ENCODE measurements at places on chromosomes 12 and 14.
A peak's percentile ranks its signal among the peaks of the same experiment; 100 is the strongest.

DNA sequence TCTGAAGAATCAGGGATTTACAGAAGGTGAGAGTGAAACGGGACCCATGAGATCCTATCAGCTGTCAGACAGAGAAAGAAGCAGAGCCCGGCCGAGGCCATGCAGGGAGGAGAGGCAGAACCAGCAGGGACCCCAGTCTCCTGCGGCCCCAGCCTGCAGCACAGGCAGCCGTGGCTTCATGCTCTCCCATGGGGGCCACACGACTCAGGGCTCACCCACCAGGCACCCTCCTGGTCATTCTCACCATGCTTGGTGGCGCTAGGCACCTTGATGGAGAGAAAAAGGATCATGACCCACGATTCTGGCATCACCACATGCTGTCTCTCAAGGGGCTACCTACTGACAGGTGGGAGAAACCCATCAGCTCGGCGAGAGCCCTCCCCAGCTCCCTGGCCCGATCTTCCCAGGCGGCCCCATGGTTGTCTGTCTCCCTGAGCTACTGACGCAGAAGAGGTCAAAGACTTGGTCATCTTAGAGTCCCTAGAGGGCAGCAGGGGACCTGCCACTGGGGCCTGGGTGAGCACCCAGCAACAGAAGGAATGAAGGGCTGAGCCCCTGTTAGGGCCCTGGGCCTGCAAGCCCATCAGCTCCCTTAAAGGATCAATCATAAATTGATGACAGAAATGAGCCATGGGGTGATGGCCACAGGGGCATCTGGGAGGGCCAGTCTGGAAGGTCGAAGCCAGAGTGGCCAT, 58.0 kb downstream of the ITPK1 start:
- DNase-seq, result no peak

GRCh38 chr12:55132816-55133215, 6.6 kb downstream of the OR9K2 start:
- DNase-seq, result no peak

GRCh38 chr12:27619308-27619707, 76.9 kb upstream of the REP15 start:
- peak; percentile 94 for DNase-seq

DNA sequence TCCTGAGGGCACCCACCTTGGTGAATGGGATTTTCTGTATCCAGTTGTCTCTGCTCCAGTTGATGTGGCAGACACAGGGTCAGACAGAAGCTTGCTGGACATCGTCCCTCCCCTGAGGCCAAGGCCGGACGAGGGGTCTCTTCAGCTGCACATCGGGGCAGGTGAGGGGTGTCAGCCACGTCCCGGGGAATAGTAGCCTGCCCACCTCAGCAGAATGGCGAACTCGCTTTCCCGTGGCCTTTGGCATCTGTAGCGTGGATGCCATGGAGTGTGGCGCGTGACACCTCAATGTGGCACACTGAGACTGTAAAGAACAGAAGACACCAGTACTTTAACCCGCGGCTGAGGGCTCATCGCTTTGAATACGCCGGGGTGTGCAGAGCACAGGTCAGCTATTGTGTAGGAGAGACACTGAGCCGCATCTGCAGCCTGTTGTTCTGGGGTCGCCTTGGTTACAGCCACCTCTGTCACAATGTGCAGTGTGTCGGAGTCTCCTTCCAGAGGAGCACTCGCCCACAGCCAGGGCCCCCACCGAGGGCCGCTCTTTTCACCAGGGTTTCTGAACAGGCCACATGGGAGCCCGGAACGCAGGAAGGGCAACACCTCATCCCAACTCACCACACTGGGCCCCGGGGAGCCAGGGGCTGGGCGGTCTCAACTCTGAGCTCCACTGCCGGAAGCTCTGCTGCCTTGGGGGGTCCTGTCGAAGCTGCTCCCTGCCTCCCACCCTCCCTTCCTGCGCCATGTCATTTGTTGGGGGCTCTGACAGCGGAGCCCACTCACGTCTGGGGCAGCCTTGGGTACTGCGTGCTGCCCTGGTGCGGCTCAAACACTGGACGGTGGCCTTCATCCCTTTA, 77.0 kb downstream of the ADGRD1 start:
- no peak for DNase-seq

DNA sequence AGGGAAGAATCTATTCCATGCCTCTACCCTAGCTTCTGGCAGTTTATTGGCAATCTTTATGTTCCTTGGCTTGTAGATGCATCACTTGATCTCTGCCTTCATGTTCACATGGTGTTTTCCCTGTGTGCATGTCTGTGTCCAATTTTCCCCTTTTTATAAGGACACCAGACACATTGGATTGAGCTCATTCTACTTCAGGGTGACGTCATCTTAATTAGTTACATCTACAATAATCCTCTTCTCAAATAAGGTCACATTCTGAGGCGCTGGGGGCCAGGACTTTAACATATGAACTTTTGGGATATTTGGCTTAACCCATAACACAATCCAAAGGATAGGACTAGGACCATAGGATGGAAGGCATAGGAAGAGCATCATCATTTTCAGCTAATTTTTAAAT, 101.4 kb downstream of the KCNMB4 start:
- DNase-seq, result no peak

- peak; percentile 92 for DNase-seq
Measured at GRCh38 chr12:32437095-32437515, 37.7 kb downstream of the FGD4 start.

- DNase-seq, result no peak
Measured at GRCh38 chr12:108804271-108804953, 53.0 kb downstream of the SSH1 start.

DNA sequence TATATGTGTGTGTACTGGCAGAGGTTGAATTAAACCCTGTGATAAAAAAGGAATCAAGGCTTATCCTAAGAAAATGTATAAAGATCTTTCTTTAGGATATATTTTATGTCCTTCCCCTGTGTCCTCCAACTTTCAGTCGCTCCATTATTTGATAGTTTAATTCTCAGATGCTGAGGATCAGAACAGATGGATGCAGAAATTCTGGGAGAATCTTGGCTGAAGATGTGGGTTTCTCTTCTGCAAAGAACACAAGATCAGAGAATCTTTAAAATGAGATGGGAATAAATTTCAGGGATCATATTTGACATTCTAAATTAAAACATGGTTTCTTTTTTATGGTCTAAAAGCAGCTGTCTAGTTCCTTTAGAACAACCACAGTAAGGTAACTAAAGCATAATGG, 37.9 kb downstream of the LRFN5 start:
- no peak for DNase-seq

DNA sequence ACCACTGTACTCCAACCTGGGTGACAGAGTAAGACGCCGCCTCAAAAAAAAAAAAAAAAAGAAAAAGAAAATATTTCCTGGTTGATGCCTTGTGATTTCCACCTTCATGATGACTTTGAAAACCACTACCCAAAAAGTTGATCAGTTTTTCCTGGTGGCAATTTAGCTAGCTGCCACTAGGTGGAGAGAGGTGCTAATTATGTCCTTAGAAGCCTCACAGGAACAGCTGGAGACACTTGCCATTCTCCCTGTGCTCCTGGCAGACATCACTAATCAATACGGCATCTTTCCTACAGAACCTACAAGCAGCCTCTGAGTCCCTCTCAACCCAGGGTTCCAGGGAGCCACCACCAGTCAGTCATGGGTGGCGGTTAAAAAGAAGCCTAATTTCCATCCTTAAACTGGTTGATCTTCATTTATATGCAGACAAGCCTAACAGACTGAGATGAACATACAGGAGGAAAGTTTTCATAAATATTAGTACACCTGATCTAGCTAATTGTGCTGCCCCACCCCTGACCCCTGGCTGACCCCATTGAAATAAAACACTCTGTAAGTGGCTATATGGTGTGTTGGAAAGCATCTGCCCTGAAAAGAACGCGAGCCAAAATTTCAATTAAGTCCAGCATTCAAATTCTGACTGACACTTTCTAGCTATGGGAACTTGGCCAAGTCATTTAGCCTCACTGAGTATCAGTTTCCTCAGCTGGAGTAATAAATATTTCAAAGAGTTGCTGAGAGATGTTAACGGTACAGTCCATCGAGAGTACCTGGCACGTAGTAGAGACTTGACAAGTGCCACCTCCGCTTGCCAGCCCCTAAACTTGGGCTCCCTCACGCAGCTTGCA, 6.2 kb upstream of the OAS1 start:
- peak; percentile 61 for DNase-seq

GRCh38 chr12:31386364-31386777, 60.4 kb upstream of the SINHCAF start:
- no peak for DNase-seq

- no peak for DNase-seq
Measured at GRCh38 chr12:3560295-3560620, 69.3 kb downstream of the PRMT8 start.

- peak; percentile 56 for DNase-seq
Measured at GRCh38 chr12:25960143-25960542, 1.7 kb downstream of the RASSF8 start.

DNA sequence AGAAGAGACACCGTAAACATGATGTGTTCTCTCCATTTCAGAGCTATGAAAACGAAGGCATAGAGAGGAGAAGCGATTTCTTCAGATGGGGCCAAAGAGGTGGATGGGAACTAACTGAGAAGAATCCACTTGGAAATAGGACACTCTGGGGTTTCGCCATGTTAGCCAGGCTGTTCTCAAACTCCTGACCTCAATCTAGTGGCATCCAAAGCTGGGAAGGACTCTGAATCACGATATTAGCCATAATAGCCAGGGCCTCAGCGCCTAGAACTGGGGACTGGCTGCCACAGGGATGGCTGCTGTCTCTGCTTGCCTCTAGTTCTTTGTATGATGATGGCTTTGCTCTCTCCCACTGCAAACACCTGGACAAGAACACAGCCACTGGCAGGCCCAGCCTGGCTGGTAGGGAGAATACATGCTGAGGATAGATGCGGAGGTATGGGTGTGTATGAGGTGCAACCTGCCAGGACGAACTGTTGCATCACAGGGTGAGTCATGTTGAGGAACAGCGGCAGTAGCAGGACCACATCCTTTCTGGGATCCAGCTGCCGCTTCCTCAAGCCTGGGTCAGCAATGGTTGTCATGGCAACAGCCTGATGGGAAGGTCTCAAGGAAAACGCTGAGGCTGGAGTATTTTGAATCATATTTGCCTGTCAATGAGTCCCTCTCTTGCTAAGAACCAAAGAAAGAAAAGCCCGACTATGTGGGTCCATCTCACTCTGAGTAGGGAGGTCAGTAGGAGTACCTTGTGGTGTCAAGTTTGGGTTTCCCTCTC, 31.1 kb downstream of the CCDC177 start:
- DNase-seq, result peak; percentile 93

DNA sequence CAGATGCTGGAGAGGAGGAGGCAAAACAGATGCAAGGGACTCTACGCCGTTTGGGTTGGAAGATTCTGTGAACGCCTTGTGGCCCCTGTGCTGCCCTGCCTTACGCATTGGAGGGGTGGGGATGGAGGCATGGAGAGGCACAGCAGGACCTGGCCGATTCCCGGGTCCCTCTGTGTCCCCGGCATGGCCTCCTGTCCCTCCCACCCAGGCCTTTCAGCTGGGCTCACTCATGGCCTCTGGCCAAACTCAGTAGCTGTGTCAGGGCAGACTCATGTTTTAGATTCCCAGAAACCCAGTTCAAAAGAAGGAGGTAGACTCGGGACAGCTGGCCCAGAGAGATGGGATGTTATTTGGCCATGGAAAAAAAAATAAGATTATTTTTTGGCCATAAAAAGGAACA, 40.1 kb downstream of the TESC start:
- no peak for DNase-seq

DNA sequence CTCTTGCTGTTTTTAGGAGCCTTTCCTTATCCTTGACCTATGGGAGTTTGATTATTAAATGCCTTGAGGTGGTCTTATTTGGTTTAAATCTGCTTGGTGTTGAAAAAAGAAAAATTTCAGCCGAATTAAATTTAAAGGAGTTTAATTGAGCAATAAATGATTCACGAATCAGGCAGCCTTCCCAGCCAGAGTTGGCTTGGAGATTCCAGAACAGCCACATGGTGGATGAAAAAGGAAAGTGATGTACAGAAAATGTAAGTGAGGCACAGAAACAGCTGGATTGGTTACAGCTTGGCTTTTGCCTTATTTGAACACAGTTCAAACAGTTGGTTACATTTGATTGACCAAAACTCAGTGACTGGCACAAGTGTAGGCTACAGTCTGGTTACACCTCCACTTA, 69.7 kb downstream of the WASHC3 start:
- DNase-seq, result no peak

- no peak for DNase-seq
Measured at GRCh38 chr12:24940157-24940556, 8.7 kb downstream of the BCAT1 start.

GRCh38 chr12:88562151-88562550, 18.1 kb downstream of the KITLG start:
- DNase-seq, result no peak

GRCh38 chr12:18476861-18477260, 215.5 kb downstream of the PIK3C2G start:
- DNase-seq, result peak; percentile 7

DNA sequence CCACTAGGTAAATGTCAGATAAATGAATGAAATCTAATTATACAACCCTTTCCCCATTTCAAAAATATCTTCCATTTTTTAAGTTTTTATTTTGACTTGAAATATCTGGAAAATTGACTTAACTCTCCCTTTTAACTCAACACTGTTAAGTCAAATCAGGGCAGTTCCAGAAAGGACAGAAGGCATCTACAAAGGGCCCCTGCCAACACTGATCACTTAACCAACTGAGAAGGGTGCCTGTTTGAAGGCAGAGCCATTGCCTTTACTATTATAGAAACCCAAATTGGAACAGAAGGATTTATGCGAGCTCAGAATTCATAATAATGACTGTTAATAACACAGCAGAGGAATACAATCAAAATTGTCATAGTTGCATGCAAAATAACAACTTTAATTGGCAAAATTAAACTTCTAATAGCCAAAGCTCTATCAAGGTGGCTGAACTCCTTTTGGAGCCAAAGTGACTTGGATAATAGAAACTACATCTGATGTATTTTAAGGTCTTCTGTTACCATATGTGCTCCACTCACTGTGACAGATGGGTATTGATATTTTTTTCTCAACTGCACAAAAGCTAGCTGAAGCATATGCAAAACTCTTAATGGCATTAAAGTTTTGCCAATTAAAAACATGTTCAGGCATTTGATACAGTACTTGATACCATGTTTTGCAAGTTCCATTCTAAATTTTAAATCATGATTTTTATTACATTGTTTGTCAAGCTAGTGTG, 383.8 kb downstream of the NOVA1 start:
- no peak for DNase-seq

- DNase-seq, result no peak
Measured at GRCh38 chr12:133190176-133190575, 8.9 kb downstream of the ZNF268 start.

GRCh38 chr14:88630565-88630964, 67.7 kb downstream of the ZC3H14 start:
- peak; percentile 68 for DNase-seq

GRCh38 chr12:122097927-122098756, 19.6 kb downstream of the MLXIP start:
- DNase-seq, result peak; percentile 72

DNA sequence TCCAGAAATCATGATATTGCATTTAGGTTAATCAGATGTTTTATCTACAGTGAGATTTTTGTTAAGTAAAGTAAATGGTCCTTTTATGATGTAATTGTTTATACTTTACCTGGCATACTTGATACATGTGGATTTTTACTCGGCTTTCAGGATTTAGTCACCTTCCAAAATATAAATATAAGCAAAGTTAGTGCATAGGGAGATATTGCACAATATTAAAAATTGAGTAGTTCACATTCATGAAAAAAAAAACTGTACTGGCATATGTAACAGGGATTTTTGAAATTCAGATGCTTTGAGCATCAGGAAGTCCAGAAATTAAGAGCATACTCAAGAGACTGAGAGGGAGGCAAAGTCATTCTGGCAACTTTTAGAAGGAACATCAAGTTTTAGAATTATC, 173.5 kb downstream of the PLCZ1 start:
- DNase-seq, result no peak
